ENCODE measurements at places on chromosomes 1 and 21. TPM values are rescaled to one million over a fixed set of nuclear protein-coding genes. Genes with fewer than 3 reads are reported as not detected.

Gene GBP4
- 1.0 TPM for polyA plus RNA-seq

Gene OR2T35
- not detected for polyA plus RNA-seq

Gene PBXIP1
- polyA plus RNA-seq, result 93.7 TPM

Gene PDPN
- 24.9 TPM for polyA plus RNA-seq

Gene FCMR
- not detected for polyA plus RNA-seq

Gene HSPG2
- 96.2 TPM for polyA plus RNA-seq

Gene LMX1A
- polyA plus RNA-seq, result not detected

Gene LYPD8
- not detected for polyA plus RNA-seq

Gene ZNF678
- 3.5 TPM for polyA plus RNA-seq

Gene CD101
- 0.29 TPM for polyA plus RNA-seq

Gene VWA1
- 31.5 TPM for polyA plus RNA-seq

Gene SLAMF1
- not detected for polyA plus RNA-seq

Gene HSPA6
- polyA plus RNA-seq, result not detected

Gene GUCA2A
- polyA plus RNA-seq, result not detected

Gene TMEM54
- 41.4 TPM for polyA plus RNA-seq

Gene TRABD2B
- polyA plus RNA-seq, result 0.10 TPM

Gene SMCP
- not detected for polyA plus RNA-seq

Gene ZFP69
- polyA plus RNA-seq, result 7.2 TPM

Gene SPRR2A
- not detected for polyA plus RNA-seq

Data from cardiac muscle cell (in vitro differentiated cells and primary cell).